T follicular helper cell (primary cell): ENCODE measurements at places on chromosomes 2 and 18.

DNA sequence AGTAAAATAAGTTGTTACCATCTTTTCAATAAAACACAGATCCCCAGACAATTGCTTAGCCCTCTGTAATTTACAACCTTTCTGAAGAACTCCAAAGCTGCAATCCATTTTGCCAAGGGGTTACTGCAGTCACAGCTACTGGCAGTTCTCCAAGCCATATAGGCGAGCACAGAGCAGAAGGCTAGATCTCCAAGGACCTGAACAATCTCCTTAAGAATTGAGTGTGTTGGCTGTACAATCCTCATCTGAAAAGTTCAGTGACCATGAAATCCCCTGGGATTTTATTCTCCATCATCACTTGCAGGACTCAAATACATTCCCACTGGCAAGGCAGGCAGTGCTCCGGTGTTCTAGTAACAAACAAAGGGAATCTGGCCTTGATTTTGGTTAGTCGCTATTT, 103.9 kb upstream of the LRP1B start:
- DNase-seq: no peak

- DNase-seq: no peak
Measured at GRCh38 chr18:5756823-5757222, 138.5 kb downstream of the TMEM200C start.

DNA sequence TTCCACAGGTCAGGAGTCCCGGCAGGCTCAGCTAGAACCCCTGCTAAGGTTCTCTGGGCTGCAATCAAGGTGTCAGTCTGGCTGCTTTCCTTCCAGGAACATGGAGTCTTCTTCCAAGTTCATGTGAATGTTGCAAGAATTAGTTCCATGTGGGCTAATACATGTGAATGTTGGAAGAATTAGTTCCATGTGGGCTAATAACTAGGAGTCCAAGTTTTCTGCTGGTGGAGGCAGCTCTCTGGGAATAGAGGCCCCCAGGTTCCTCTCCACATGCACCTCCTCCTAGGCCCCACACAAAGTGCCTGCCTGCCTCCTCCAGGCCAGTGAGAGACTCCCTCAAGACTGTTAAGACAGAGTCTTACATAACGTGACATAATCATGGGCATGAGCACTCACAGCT, 140.8 kb upstream of the SLC35G4 start:
- DNase-seq: no peak

- DNase-seq: no peak
Measured at GRCh38 chr18:72013427-72013850, 530.7 kb downstream of the CBLN2 start.

GRCh38 chr2:119453972-119454593, 22.4 kb downstream of the TMEM37 start:
- DNase-seq: no peak

DNA sequence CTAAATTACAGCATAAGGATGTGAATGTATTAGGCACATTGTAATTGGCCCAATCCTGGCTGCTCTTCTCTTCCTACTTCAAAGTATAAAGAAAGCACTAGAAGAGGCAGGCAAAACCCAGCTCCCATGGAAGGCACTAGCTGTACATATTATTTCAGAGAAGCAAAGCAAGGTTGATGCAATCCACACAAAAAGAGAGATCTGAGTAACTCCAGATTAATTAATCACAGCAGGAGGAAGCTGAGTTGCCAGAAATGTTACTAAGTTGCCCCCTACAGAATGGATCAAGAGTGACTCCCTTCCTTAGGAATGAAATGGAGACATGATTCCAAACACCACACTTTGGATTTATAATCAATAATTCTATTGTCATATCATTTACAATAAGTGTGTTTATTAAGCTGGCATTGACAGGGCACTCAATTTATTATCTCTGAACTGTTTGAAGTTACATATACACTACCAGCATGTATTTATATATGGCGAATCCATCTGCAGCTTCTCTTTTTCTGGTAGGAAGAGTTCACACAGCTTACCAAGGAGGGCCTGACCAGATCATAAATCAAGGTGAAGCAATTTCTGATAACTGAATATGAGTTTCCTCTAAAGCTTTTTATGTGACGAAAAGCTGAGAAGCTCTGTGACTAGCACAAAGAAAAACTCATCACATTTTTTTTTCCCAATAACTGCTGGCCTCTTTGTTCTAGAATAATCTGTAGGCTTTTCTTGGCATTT, 393.1 kb upstream of the LYPD1 start:
- DNase-seq: no peak

GRCh38 chr2:152523091-152523490, 188.1 kb downstream of the FMNL2 start:
- DNase-seq: no peak

DNA sequence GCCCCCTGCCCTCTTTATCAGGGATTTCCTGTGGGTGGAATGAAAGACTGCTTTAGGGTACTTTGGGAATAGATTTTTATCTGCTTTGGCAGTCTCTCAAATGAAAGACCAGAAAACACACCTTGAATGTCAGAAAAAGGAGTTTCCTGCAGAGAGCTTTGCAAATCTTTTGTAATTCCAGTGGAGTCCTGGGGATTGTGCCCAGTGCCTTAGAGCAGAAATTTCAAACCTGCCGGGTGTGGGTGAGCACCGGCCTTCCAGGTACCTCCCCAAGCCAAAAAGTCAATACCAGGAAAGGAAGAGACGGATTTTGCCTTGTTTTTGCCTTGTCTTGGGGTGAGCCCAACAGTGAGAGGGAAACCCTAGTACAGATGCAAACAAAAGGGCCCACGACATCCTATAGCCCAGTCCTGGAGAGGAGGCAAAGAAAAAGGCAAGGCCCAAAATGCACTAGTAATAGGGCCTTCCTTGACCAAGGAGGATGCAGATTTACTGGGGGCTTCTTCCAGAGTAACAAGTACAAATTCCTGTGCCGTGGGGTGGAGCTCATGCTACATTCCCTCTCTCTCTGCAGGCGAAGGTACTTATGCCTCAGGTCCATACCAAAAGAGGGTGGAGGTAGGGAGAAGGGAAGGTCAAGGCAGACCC, 36.4 kb downstream of the FOXI3 start:
- DNase-seq: no peak
